ENCODE measurements at places on chromosomes 5 and 9. TPM values are rescaled to one million over a fixed set of nuclear protein-coding genes. Genes with fewer than 3 reads are reported as not detected.

TICAM2 gene
- 7.6 TPM for total RNA-seq

IGFBPL1 gene
- 0.22 TPM for total RNA-seq

TRPM6 gene
- total RNA-seq, result 1.3 TPM

LSM11 gene
- total RNA-seq, result 2.8 TPM

HTR4 gene
- total RNA-seq, result 0.22 TPM

DNA sequence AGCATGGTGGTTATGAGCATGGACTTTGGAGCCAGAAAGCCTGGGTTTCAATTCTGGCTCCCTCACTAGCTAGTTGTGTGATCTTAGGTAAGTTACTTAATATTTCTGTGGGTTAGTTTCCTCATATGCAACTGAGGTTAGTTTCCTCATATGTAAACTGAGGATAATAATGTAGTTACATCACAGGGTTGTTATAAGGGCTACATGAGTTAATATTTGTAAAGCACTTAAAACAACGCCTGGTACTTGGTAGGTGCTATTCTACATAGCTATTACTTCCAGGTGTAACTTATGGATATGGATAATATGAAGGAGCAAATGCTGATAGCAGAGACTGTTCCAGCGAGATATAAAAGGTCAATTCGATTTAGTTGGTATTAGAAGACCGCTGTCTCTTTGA is 69.4 kb upstream of the POU5F2 start:
- no peaks in the 10 kb centered on the region for H3K36me3 ChIP-seq
- no peaks in the 10 kb centered on the region for H3K27me3 ChIP-seq
- H3K27ac ChIP-seq, result no peak overlapping the region

- H3K4me1 ChIP-seq, result no peaks in the 10 kb centered on the region
- no peak overlapping the region for H3K4me3 ChIP-seq
- no peaks in the 10 kb centered on the region for H3K27me3 ChIP-seq
- no peak for DNase-seq
- no peaks in the 10 kb centered on the region for H3K36me3 ChIP-seq
Measured at GRCh38 chr9:116692616-116693015, 5.5 kb downstream of the TRIM32 start.

DNA sequence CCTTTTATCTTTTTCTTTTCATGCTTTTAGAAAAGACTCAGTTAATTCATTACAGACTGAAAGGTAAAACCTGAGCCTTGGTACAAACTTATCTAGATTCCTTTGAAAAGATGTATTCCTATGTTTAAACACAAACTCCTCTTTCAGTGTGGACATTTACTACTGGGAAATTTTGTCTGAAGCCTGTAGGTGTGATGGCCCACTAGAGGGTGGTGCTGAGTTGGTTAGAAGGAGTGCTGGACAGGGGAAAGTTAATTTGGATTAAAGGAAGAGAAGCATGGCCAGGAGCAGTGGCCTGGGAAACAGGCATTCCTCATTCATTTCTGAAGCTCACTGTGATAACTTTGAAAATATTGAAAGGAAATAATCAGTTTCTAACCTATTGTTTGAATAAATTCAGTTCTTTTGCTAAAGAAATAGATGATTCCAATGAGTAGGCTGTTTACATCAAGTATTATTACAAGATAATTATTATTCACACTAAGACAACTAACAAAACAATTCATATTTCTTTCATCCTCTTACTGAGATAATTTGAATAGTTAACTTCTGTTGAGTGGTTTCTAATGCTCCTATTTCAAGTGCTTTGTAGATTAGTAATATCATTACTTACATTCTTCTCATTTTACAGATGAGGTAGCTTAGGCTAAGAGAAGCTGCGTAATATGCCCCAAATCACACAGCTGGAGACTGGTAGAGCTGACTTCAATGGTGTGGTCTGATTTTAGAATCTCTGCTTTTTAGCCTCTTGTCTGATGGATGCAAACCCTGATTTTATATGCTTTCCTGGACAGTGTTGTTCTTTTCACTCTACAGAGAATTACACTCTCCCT is 150.9 kb downstream of the ADGRV1 start:
- no peaks in the 10 kb centered on the region for H3K36me3 ChIP-seq
- no peak overlapping the region for H3K27ac ChIP-seq
- no peak overlapping the region for H3K4me3 ChIP-seq
- no peaks in the 10 kb centered on the region for H3K4me1 ChIP-seq

GRCh38 chr9:93960221-93960970 is 5.2 kb upstream of the BARX1 start:
- H3K36me3 ChIP-seq, result no peaks in the 10 kb centered on the region
- H3K4me1 ChIP-seq, result no peaks in the 10 kb centered on the region
- no peak for DNase-seq
- H3K4me3 ChIP-seq, result no peak overlapping the region

DNA sequence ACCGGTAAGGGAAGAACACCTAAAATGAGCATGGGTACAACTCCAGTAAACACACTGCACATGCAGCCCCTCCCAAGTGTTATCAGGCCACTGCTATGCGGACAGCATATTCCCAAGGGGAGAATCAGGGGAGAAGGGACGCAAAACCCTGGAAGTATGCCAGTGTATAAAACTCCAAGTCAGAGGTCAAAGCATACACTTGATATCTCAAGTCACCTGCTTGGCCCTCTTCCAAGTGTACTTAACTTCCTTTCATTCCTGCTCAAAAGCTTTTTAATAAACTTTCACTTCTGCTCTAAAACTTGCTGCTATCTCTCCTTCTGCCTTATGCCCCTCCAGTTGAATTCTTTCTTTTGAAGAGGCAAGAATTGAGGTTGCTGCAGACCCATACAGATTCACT is 408.1 kb downstream of the HTR1A start:
- no peaks in the 10 kb centered on the region for H3K4me1 ChIP-seq
- H3K36me3 ChIP-seq, result no peaks in the 10 kb centered on the region
- no peak for DNase-seq
- H3K27me3 ChIP-seq, result no peaks in the 10 kb centered on the region

DNA sequence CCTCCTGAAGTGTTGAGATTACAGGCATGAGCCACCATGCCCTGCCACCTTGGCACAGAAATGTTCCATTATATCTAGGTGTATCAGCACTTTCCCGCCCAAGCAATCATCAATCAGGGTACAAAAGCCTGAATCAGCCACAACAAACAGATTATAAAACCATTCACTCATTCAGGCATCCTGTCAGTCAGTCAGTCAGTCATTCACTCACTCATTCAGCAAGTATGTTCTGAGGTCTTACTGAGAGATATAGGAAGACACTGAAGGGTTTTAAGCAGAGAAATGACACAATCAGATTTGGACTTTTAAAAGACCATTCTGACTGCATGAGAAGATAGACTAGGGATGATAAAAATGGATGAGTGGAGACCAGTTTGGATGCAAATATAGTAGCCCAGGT is 13.1 kb downstream of the PSMD5 start:
- no peaks in the 10 kb centered on the region for H3K27me3 ChIP-seq
- H3K36me3 ChIP-seq, result peaks cover 4% of the 10 kb centered on the region
- no peaks in the 10 kb centered on the region for H3K4me1 ChIP-seq
- no peak for DNase-seq

DNA sequence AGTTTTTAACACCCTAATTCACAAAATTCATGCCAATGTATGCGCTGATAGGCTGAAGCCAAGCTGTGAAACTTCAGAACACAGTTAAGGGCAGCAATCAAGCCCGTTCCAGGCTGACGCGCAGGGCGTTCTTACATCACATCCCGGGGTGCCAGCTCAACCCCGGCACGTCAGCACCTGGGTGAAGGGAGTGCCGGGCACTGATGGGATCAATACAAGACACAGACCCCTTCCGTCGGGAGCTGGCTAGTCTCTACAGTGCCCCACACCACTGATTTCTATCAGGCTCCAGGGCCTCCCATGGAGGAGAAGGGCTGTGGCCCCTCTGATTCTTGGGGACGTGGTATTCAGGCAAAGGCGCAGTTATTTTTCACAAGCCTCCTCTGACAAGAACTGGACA is 12.0 kb downstream of the BARHL1 start:
- H3K4me1 ChIP-seq, result no peaks in the 10 kb centered on the region
- peaks cover 3% of the 10 kb centered on the region for H3K36me3 ChIP-seq
- H3K4me3 ChIP-seq, result no peak overlapping the region
- no peak overlapping the region for H3K27ac ChIP-seq
- DNase-seq, result no peak
- H3K27me3 ChIP-seq, result peaks cover 18% of the 10 kb centered on the region

DNA sequence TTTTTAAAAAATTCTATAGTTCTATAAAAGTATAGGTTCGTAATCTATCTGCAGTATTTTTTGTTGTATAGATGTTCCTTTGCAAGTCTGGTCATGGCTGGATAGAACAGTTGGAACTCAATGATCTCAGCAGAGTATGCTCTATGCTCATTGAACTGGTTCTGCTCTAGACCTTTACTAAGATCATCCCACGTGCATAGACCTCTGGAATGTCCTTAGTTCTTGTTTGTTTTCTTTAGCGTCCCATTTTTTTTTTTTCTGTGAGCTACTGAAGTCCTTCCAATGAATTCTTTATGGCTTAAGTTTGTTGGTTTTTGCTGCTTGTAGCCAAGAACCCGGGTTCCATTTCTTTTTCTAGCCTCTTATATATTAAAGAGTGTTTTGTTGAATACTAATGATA is 3.5 kb downstream of the TMEM38B start:
- no peaks in the 10 kb centered on the region for H3K36me3 ChIP-seq
- no peaks in the 10 kb centered on the region for H3K4me1 ChIP-seq
- H3K27ac ChIP-seq, result no peak overlapping the region
- H3K27me3 ChIP-seq, result peaks cover 7% of the 10 kb centered on the region
- no peak for DNase-seq
- H3K4me3 ChIP-seq, result no peak overlapping the region

DNA sequence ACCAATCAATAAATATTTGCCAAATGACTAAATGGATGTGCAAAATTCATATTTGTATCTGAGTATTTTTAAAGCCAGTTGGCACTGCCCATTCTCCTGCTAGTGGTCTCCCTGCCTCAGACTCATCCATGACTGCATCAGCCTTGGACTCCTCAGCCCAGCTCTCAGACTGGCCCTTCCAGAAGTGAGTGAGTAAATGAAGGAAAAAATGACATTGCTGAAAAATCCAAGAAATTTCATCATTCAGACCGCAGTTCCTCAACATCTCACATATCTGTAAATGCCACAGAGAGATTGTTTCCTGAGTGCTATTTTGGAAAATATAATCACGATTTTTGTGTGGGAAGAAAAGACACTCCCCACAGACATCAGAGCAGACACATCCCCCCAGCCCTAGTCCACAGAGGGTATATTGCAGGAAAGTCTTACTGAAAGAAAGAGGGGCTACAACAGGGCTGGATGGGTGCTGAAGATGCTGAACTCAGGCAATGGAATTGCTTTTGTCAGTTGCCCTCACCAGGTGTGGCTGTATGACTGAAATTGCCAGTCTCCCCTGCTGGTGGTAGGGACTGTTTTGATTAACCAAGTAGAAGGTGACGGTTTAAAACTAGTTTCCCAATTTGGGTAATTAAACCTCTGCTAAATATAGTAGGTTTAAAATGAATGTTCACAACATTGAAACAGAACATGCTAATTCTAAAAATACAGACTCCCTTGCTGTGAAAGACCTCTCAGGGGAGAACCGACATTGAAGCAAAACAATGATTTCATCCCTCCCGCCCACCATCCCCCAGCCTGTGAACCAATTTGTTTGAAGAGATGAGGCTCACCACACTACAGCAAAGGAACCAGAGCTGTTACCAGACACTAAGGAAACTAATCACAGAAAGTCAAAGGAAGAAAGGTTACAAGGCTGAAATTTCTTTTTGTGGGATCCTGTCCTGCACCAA is 158.8 kb downstream of the DEPDC1B start:
- H3K4me3 ChIP-seq, result no peak overlapping the region
- no peaks in the 10 kb centered on the region for H3K27me3 ChIP-seq
- H3K4me1 ChIP-seq, result no peaks in the 10 kb centered on the region
- DNase-seq, result no peak

GRCh38 chr5:176564002-176564401 is 14.9 kb downstream of the CDHR2 start:
- H3K27me3 ChIP-seq, result no peaks in the 10 kb centered on the region
- no peaks in the 10 kb centered on the region for H3K4me1 ChIP-seq
- no peaks in the 10 kb centered on the region for H3K36me3 ChIP-seq
- no peak for DNase-seq
- H3K4me3 ChIP-seq, result no peak overlapping the region

DNA sequence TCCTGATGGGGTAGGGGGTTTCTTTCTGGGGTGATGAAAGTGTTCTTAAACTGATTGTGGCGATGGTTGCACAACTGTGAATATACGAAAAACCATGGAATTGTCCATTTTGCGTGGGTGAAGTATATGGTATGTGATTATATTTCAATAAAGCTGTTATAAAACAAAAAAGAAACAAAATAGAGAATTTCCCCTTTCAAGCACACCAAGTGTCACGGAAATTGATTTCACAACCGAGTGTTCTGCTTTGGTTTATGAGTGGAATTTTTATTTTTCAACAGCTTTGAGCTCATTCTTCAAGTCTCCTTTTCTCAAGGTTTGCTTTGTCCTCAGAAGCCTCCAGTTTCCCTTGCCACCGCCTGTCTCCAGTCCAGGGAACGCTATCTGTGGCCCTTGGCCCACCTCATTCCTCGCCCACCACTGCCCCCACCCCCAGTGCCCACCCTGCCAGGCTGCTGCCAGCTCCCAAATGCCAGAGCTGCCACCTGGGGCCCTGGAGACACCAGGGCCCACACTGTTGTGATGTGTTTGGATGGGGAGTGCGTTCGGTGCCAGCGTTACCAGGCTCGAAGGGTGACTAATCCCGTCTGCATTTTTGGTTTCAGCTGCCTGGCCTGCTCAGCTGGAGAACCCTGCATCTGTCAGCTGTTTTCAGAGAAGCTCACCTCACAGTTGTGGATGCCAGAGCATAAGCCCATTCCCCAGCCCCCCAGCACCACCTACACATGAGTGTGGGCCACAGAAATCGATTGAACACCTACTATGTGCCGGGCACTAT is 30.4 kb downstream of the DUSP1 start:
- DNase-seq, result no peak
- no peak overlapping the region for H3K4me3 ChIP-seq
- no peaks in the 10 kb centered on the region for H3K36me3 ChIP-seq
- no peaks in the 10 kb centered on the region for H3K4me1 ChIP-seq
- H3K27me3 ChIP-seq, result no peaks in the 10 kb centered on the region
- H3K27ac ChIP-seq, result no peak overlapping the region

Data from kidney (tissue), 22 donors.